MCF 10A (cell line): ENCODE measurements at places on chromosomes 16 and 17. TPM values are rescaled to one million over a fixed set of nuclear protein-coding genes. Genes with fewer than 3 reads are reported as not detected.
A peak's percentile ranks its signal among the peaks of the same experiment; 100 is the strongest.

DNA sequence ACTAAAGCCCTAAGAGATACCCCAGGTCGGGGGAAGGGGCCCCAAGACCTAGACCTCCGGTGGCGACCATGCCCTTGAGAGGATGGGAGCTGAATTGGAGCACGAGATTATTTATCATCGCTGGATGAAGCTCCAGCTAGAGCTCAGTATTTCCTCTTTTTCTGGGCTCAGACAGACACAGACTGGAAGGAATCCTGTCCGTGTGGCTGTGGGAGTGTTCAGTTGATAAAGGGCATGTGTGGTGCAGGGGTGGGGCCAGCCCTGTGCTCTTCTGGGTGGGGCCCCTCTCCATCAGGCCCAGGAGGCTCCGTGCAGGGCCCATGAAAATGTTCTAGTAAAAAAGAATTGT, 6.3 kb upstream of the CBX4 start:
- no peak for DNase-seq

Gene PRKCA
- total RNA-seq, result 20.7 and 22.8 TPM in 2 replicates

GRCh38 chr17:36629970-36630502, 28.7 kb downstream of the MRM1 start:
- no peak for DNase-seq

Gene MFAP4
- not detected in 2 replicates for total RNA-seq

GRCh38 chr17:32191306-32191705, 49.0 kb downstream of the RHOT1 start:
- no peak for DNase-seq

DNA sequence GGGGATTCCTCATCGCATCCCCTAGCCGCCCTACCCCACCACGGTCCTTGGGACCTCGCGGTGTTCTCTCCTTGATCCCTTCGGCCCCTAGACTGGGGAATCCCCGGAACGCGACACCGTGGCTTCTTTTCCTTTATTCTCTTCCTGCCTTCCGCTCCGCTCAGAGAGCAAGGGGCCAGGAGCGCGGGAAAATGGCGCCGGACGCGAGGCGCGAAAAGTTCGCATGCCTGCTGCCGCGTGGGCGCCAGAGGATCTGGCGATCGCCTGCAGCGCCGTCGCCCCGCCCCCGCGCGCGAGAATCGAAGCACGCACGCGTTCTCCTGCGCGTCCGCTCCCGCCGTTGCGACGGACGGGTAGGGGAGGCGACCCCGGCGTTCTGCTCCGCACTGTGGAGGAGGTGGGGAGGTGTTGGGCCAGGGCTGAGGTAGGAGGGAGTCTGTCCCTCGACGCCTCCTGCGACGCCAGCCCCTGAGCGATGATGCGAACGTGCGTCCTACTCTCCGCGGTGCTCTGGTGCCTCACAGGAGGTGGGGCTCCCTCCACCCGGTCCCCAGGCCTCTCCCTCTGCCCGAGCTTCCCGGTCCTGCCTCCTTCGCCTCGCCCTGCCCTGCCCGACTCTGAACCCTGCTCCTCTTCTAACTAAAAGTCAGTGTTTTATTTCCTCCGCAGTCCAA, at the start of gene ZPBP2:
ZPBP2 (plus strand) TSS at position 323 of the 674 bp plus-strand sequence; CDS start at position 476, 153 bp downstream.
- DNase-seq, result no peak

Gene CCDC78
- total RNA-seq, result 4.6 and 6.0 TPM in 2 replicates

DNA sequence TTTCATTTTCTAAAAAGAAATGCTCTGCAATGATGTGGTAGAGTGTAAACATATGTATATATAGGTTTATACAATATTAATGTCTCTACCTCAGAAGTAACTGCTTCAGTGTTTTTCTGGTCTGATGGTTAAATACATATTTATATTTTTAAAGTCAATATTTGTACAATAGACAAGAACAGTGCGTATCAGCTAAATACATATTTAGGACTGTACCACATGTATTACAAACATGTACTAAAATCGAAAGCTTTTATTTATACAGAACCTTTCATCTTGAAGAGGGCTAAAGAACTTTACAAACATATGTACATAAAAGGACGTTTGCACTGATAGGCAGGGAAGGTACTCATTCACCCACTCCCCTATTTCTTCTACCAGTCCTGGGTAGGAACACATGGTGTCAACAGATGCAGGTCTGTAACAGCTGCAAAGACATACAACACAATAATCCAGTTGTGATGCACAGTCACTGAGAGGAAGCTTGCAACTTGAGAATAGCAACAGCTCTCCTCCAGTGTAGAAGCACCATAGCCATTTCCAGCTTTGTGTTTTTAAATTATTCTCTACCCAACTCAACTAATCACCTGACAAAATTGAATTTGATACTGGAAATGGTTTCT, 206.9 kb upstream of the C17orf78 start:
- DNase-seq, result no peak

GRCh38 chr17:77508047-77508715, 367.4 kb downstream of the SEC14L1 start:
- peak; percentile 60 for DNase-seq

Gene TP53TG3B
- not detected in 2 replicates for total RNA-seq

Gene NXPH3
- total RNA-seq, result not detected in 2 replicates

GRCh38 chr17:50466371-50467113, 2.1 kb downstream of the CHAD start:
- no peak for DNase-seq

Gene NTN3
- total RNA-seq, result not detected in 2 replicates

Gene CLEC3A
- total RNA-seq, result not detected in 2 replicates

- DNase-seq, result no peak
These were observed 320.0 kb downstream of the FOXL1 start for GRCh38 chr16:86898386-86898785.

DNA sequence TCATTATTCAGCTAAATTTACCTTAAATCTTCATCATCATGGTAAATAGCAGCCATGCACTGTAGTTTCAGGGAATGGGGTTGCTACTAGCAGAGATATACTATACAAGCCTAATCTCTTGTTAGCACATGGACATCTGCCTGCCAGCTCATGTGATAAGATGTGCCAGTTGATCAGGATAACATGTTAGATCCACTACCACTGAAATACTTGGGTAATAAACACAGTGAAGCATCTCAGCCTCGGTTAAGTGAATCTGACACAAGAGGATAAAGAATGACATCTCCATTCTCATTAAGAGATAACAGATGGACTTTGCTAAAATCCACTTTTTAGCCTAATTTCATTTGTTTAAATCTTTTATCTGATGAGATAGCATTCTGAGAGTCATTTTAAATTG, 256.1 kb downstream of the CDH8 start:
- DNase-seq, result no peak

- DNase-seq, result no peak
These were observed 106.4 kb downstream of the IRX5 start for GRCh38 chr16:55037046-55037445.

DNA sequence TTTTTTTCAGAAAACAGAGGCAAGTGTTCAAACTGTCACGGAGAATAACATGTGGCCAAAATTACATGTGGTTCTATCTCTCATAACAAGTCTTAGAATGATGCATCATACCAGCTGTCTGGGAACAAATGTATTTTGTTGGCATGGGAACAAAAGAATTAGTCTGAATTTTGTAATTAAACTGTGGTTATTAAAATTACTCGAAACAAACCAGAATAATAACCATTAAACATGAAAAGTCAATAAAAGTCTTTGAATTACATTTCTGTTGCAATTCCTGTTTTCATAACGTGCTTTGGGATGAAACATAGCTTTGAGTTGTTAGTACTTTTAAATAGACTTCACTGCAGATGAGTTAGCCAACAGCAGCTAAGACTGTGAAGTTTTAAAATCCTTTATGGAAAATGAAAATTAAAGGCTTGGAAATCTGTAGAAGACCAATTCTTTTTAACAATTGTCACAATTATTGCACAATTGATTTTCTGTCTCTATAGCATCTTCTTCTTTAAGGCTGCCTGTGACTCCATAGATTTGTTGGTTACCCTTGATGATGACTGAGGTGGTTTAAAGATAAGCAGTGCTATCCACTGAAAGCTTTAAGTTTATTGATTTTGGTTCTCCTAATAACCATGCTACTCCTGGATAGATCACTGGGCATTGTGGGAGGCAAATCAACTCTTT, 117.9 kb upstream of the AXIN2 start:
- peak; percentile 34 for DNase-seq

GRCh38 chr17:75506888-75507287, 8.4 kb downstream of the CASKIN2 start:
- no peak for DNase-seq

Gene MYH1
- total RNA-seq, result not detected in 2 replicates

GRCh38 chr16:21208446-21209230, 2.7 kb downstream of the ZP2 start:
- DNase-seq, result no peak

Gene C1QL1
- total RNA-seq, result 0.56 and 0.96 TPM in 2 replicates

DNA sequence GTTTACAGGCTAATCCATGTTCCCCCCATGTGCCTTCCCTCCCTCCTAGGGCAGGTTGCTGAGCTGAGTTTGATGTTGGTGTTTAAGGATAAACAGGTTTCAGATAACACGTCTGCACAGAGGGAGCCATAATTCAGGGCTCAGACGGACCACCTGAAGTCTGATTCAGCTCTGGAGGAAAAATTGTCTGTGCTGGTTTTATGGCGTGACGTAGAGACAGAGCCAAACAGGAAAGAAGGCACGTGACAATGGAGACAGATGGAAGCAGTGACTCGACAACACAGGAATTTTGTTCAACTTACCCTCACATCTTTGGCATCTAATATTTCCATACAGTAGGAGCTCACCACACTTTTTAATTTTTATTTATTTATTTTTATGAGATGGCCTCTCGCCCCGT, 10.7 kb upstream of the USP10 start:
- peak; percentile 48 for DNase-seq

DNA sequence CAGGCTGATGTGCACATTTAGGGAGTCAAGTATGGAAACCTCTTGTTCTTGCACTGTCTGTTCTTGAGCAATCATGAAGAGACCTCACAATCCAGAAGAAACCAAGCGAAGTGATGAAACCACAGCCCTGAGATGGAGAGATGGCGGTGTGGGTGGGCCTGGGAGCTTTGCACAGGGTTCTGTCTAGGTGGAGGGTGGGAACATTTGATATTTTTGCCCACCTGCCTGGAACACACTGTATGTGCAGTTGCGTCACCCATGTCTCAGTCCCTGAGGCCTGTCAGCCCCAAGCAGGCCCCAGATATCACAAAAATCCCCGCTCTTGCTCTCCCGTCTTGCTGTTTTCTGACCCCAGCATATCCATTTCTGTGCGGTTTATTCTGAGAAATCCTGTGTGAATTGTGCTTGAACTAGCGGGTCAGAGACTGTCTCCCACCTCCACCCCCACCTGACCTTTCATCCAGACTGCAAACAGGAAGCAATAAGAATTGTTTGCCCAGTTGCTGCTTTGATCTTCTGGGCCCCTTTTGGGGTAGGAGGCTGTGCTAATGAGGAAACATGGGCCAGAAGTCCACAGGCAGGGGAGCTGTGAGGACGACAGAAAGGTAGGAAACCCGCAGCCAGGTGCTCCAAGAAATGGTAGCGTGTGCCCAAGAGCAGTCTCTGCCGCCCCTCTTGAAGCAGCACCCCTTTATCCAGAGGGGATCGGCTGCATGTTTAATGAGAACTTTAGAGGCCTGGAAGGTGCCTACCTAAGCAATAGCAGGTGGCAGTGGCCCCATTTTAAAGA, 183.8 kb downstream of the CCDC182 start:
- DNase-seq, result no peak

DNA sequence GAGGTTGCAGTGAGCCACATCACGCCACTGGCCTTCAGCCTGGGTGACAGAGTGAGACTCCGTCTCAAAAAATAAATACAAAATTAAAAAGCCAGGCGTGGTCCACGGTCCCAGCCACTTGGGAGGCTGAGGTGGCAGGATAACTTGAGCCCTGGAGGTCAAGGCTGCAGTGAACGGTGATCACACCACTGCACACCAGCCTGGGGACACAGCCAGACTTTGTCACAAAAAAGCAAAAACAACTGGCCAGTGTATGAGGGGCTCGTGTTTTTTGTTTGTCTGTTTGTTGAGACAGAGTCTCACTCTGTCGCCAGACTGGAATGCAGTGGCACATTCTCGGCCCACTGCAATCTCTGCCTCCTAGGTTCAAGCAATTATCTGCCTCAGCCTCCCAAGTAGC, 1.2 kb upstream of the UBB start:
- no peak for DNase-seq

Gene E4F1
- total RNA-seq, result 26.2 and 28.4 TPM in 2 replicates

Gene SLC16A11
- not detected in 2 replicates for total RNA-seq

DNA sequence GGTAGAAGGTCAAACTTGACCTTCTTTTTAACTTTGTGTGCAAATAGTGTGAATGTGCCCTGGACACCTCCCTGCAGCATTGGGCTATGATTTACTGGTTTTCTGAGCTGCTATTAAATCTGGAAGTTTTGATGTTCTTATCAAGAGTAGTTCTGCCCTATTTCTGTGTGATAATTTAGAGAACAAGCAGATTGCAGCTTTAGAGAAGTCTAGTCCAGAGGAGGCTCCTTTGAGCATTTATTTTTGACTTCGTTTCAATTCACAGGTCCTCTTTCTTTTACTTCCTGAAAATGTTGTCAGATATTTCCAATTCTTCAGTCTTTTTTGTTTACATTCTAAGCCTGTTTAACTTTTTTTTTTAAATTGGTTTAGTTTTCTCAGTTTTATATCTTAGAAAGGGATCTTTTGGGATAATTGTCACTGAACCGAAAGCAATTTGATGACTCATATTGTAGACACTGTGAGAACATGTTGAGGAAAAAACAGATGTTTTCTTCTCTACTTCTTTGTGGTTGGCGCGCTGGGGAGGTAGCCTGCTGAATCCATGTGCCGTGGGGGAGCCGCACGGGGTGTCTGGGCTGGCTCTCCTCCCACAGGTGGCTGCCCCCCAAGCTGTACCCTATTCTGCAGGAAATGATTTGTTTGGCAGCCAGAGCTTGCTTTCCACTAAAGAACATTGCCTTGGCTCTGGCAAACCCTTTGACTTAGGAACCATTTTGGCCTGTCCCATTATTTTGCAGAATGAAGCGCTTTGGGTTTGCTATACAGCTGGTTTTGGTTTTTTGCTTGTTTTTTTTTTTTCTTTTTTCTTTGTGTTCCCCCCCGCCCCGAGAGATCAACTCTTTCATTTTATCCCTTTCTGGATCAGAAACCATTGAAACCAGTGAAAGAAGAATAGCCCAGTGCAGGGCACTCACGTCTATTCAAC, 53.4 kb downstream of the MFSD11 start:
- DNase-seq, result peak; percentile 59

Gene COASY
- total RNA-seq, result 82.6 and 89.2 TPM in 2 replicates

Gene TAT
- not detected in 2 replicates for total RNA-seq

DNA sequence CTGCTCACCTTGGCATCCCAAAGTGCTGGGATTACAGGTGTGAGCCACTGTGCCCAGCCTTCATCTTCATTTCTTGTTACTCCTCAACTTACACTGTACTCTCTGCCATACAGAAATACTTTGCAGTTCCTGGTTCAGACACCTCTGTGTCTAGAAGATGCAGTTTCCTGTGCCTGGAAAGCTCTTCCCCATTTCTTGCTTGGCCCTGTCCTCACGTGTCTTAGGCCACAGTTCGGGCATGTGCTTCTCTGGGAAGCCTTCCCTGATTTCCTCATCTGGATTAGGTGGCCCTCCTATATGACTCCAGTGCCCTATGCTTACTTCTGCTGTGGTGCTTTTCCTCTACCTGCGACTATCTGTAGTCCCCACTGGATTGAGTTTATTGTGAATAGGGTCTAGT, 26.5 kb upstream of the CDR2 start:
- no peak for DNase-seq

GRCh38 chr17:40486522-40487370, 14.7 kb downstream of the TNS4 start:
- DNase-seq, result peak; percentile 95

Gene SKAP1
- total RNA-seq, result not detected in 2 replicates

GRCh38 chr17:55440391-55440790, 18.8 kb upstream of the MMD start:
- DNase-seq, result no peak
